NCI-H146 (cell line): ENCODE measurements at places on chromosomes 7 and 10.

GRCh38 chr7:3836855-3837254 is 535.8 kb downstream of the SDK1 start:
- no peak for DNase-seq

- no peak for DNase-seq
Observed at GRCh38 chr7:133409421-133409820, 156.5 kb downstream of the EXOC4 start.

GRCh38 chr10:99695761-99696160 is 36.2 kb downstream of the COX15 start:
- no peak for DNase-seq

DNA sequence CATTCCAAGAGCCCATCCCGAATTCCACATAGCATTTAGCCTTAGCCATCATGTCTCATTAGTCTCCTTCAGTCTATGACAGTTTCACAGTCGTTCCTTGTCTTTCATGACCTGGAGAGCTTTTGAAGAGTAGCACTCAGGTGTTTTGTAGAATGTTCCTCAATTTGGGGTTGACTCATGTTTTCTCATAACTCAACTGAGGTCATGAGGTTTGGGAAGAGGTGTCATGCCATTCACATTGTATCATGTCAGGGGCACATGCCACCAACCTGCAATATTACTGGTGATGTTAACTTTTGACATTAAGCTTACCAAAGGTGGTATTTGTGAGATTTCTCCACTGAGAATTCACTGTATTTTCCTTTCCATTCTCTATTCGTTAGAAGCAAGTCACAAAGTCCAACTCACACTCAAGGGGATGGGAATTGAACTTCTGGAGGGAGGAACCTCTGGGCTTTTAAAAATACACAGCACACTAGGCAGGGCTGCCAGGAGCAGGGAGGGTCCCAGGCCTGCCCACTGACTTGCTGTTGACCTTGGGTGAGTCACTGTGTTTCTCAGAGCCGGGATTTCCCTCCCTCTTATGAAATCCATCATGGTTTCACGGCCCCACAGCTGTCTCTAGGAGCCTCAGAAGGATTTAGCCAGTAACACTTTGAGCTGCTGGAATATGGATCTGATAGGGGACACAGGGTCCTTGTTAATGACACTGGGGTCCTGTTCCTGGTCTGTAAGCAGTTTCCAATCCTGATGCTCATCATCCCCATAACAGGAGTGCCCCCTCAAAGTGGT is 74.4 kb upstream of the TCF7L2 start:
- DNase-seq: no peak

DNA sequence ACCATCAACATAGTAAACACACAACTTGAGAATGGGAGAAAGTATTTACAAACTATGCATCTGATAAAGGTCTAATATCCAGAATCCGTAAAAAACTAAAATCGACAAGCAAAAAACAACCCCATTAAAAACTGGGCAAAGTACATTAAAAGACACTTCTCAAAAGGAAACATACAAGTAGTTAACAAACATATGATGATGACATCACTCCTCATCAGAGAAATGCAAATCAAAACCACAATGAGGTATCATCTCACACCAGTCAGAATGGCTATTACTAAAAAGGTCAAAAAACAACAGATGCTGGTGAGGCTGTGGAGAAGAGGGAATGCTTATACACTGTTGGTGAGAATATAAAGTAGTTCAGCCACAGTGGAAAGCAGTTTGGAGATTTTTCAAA is 125.1 kb downstream of the TFPI2 start:
- no peak for DNase-seq

GRCh38 chr10:83764666-83765065 is 374.6 kb upstream of the GHITM start:
- DNase-seq: no peak

- no peak for DNase-seq
Observed at GRCh38 chr10:26481914-26482550, 43.9 kb downstream of the APBB1IP start.

DNA sequence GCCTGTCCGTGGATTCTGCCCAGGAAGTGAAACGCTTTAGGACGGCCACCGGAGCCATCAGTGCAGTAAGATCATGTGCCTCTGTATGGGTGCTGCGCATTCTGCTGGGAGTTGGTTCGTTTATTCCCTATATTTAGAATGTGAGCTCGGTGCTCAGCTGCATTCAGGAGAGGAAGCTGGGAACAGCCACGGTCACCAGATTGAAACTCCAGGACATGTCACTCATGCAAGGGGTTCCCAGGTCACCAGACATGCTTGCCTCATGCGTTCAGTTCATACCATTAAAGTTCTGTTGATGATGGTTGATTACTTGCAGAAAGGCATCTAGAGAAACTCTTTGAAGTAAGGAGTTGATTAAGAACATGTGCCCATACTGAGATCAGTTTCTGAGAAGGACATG is 78.1 kb downstream of the TRRAP start:
- DNase-seq: no peak

- peak; percentile 59 for DNase-seq
Observed at GRCh38 chr10:133260895-133261725, 15.6 kb downstream of the ADAM8 start.

- DNase-seq: no peak
Observed at GRCh38 chr10:13658264-13658663, 71.5 kb downstream of the PRPF18 start.

DNA sequence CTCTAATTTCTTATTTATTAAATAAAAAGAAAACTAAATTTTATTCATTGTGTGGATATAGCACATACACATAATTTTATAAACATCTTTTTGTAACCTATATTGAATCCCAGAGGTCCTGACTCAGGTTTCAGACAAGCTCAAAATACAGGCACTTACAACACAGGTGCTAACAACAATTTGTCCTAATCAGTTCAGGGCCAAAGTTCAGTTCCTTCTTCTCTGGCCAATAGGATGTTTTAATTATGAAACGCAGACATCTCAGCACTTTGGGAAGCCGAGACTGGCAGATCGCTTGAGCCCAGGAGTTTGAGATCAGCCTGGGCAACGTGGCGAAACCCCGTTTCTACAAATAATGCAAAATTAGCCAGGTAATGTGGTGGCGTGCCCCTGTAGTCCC is 15.0 kb downstream of the RPA3 start:
- no peak for DNase-seq

- DNase-seq: no peak
Observed at GRCh38 chr7:4113271-4113670, 568.8 kb upstream of the FOXK1 start.

GRCh38 chr7:43782768-43783555 is 24.5 kb downstream of the BLVRA start:
- DNase-seq: no peak

DNA sequence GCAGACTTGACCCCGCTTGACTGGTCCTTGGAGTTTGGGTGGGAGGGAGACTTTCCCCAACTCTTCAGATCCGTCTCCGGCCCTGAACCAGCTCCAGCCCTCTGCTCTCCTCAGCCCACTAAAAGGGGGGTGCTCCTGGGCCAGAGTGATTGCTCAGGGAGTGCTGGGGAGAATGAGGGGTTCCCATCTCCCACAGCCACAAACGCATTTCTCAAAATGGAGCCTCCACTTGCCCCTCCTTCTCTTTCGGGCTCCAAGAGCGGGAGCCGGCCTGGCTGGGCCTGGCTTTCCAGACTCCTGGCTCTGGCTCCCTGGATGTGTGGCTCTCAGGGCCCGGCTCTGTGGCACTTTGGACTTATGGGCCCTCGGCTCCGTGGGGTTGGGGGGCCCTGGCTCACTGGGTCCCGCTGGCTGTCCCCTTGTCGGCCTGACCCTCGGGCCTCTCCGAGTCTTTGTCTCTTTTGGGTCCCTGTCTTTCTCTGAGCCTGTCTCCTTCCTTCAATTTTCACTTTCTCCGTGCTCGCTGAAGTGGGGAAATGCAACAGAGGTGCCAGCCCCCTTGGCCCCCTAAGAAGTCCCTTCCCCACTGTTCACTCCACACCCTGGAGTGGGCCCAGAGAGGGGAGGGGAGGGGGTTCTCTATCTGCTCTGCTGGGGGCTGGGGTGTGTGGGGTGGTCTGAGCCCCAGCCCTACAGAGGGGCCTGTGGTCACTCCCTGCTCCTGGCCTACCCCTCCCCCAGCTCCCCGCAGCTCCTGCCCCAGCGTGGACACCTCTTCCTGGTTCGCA is 713 bp downstream of the LZTS2 start:
- DNase-seq: peak; percentile 16

DNA sequence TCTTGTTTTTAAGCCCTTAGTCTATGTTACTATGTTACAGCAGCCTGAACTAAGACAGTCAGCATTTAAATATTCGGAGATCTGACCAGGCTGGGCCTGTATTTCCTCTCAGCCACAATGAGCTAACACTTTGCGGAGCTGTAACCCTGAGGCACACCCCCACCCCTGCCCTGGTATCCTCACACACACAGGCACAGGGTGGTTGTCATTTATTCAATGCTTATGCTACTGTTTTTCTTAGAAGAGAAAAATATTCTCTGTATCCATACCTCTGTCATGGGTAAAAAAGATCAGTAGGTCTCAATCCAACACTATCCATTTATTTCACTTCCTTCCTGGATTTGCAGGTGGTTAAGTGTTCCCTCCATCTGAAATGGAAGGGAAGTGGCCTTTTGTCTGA is 80.3 kb upstream of the TRIL start:
- no peak for DNase-seq

GRCh38 chr7:128453836-128454804 is 1.6 kb upstream of the HILPDA start:
- DNase-seq: no peak
